Inflammatory macrophage (primary cell): ENCODE measurements at places on chromosomes 3 and 15.

DNA sequence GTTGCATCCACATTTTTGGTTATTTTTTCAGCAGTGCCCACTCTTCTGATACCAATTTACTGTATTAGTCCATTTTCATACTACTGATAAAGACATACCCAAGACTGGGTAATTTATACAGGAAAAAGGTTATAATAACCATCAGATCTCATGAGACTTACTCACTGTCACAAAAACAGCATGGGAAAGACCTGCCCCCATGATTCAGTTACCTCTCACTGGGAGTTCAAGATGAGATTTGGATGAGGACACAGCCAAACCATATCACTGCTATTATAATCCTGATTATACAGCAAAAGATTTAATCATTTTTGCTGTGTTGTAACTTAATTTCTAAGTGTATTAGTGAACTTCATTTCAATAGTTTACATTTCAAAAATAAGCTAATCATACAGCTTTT is 6.6 kb downstream of the ZBED2 start:
- DNase-seq: no peak

DNA sequence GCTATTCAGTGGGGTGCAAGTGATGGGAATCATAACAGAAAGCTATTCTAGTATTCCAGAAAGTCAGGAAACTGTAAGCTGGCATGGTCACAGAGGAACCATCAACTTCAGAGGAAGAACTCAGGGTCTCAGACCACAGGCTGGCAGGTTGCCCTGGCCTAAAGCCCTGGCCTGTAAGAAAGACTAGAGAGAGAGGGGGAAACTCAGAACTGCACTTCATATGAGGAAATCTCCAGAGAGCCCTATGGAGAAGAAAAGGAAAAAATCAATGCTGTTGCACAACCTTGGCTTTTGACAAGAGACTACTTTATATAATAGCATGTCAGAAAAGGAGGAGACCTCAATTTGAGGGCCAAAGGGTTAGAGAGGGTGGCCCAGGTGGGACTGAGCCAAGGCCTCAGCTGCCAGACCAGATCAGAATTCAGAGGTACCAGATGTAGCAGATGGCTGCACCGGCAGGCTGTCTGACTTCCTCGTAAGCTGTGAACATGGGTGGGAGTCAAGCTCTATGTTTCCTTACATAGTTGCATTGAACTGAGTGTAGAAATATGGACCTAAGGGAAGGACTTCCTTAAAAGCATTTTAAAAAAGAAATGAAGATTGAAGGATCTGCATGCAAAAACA is 333.8 kb downstream of the PDCD6IP start:
- peak; percentile 48 for DNase-seq

GRCh38 chr3:49792371-49793150 is 6.2 kb upstream of the IP6K1 start:
- DNase-seq: no peak

DNA sequence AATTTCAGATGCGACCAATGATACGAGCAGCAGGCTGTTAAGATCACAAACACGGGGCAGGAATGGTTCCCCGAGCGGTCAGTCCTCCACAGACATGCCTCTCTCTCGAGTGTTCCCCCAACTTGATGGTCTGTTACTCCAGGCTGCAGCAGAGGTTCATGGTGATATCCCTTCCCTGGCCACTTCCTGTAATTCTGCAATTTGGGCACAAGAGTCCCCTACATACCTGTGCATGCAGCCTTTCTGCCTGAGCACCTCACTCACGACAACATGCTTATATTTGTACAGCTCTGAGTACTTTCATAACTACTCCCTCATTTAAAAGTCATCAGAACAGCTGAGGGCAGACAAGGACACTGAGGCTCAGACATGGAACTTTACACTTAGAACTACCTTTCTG is 408.1 kb upstream of the NR2F2 start:
- no peak for DNase-seq

- no peak for DNase-seq
These were observed 13.3 kb downstream of the EBLN2 start for GRCh38 chr3:73074781-73075180.

GRCh38 chr15:67085818-67086636 is 20.6 kb downstream of the SMAD3 start:
- peak; percentile 84 for DNase-seq

- no peak for DNase-seq
These were observed 36.5 kb upstream of the DENND4A start for GRCh38 chr15:65828585-65828984.

DNA sequence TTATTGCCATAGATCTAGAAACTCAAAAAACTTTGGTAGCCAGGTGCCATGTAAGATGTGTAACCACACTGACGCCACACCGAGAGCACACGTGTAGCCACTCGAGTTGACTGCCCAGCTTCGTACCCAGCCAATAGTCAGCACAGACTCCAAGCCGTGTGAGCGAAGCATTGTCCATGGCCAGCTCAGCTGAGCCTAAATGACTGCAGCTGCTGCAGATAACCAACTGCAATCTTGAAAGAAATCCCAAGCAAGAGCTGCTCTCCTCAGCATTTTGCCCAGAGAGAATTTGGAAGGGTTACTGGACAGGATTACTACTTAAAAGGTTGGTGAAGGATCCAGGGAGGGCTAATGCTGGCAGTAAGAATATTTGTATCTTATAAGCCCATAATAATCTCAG is 193.0 kb upstream of the THRB start:
- no peak for DNase-seq

- no peak for DNase-seq
These were observed 24.7 kb upstream of the TIPARP start for GRCh38 chr3:156649681-156650080.

DNA sequence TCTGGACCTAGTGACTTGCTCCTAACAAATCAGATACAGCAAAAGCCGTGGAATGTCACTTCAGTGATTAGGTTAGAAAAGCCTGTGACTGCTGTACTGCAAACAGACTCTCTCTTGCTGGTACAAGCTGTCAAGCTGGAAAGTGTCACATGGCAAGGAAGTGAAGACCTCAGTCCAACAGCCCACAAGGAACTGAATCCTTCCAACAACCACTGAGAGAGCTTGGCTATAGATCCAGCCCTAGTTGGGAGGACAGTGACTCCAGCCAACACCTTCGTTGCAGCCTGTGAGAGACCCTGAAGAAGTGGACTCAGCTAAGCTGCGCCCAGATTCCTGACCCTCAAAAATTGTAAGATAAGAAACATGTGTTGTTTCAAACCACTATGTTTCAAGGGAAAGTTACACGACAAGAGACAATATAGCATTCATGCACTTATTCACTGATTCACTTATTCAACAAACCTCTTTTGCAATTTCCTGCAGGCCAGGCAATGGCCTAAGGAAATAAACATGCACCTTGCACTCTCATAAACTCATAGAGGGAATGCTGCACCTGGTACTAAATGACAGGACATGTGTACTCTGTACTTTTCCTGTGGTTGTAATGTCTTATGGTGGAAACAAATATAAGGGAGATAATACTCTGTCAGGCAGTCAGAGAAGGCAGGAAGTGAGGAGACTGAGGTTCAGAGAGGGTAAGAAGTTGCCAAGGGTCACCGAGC is 142.9 kb downstream of the CADPS start:
- DNase-seq: no peak

- no peak for DNase-seq
These were observed 146.4 kb upstream of the LIPC start for GRCh38 chr15:58285212-58285920.

DNA sequence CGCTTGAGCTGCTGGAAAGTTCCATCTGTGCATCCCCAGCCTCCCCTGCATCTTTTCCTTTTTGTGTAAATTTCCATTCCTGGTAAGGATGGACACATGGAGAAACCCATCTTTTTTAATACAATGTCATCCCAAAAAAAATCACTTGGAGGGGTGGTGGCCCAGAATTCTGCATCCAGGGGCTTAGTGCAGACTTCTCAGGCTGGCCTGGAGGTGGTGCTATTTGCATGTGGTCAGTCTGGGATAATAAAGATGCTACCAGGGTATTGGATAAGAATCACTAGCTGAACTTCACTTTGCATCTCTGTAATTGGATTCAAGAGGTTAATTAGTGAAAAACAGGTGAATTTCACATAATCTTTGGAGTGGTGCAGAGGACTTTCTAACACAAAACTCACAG is 1.8 kb upstream of the ZSCAN2 start:
- DNase-seq: peak; percentile 18

- DNase-seq: no peak
These were observed 26.9 kb upstream of the GOLGA8B start for GRCh38 chr15:34610354-34610753.

DNA sequence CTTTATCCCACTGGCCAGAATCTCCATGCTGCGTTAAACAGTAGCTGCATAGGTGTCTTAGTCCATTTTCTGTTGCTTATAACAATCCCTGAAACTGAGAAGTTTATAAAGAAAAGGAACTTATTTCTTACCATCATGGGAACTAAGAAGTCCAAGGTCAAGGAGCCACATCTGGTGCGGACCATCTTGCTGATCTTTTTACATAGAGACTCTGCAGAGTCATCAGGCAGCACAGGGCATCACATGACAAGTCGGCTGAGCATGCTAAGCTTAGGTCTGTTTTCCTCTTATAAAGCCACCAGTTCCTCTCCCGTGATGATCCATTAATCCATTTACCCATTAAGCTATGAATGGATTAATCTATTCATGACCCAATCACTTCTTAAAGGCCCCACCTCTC is 22.4 kb upstream of the FAM174B start:
- peak; percentile 15 for DNase-seq
